ENCODE measurements at places on chromosomes 5 and 9. TPM values are rescaled to one million over a fixed set of nuclear protein-coding genes. Genes with fewer than 3 reads are reported as not detected.

DNA sequence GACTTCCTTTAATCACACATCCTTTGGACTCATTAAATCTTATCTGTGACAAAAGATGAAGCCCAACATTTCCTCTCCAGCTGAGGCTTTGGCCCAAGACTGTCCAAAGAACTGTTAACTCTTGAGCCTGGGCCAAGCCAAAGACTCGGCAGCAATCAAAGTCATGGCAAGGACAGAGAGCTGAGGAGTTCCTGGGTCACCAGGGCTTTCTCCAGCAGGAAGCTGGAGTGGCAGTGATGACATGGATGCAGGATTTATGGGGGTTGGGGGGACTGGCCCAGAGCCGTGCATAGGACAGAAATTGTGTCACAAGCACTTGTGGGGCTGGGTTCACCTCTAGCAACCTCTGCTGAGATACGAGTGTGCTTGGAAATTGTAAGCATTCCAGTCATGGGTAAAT, 440.3 kb downstream of the PLK2 start:
- DNase-seq = peak; percentile 58

DNA sequence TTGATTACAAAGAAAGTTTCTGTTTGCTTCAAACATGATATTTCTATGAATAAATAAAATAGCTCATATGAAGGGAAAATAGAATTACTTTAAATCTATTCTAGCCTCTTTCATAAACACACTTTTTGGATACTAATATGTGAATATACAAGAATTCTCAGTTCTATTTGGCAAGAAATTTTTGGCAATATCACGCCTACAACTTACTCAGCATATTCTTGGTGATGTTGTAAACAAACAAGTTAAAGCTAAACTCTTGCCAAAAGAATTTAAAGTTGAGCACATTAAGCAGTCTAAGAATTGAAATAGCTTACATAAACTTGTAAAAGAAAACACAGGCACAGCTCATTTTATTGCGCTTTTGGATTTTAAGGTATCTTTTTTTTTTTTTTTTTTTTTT, 209.8 kb downstream of the CDH12 start:
- peak; percentile 53 for DNase-seq

DNA sequence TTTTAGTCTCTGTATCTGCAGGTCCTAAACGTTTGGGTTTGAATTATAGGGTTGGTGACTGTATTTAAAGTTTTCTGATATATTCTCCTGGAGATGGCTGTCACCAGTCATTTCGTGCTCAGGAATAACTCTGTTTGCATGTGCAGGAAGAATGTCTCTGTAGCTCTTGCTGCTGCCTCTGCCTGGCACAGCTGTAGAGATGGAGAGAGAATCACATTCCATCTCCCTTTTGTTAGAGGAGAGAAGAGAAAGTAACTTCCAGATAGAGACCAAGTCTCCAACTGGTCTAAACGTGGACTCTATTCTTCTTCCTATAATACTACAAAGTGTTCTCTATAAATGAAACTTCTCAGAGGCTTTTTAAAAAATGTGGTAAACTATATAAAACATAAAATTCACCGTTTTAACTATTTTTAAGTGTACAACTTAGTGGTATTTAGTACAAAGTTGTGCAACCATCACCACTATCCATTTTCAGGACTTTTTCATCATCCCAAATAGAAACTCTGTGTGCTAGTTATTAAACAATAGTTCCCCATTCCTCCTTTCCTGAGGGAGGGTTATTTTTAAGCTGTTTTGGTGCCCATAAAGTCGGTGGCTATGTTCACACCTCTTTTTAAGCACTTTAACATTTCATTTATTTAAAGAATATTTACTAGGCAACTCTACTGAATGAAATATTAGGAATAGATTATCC, 20.7 kb upstream of the STARD4 start:
- no peak for DNase-seq

DNA sequence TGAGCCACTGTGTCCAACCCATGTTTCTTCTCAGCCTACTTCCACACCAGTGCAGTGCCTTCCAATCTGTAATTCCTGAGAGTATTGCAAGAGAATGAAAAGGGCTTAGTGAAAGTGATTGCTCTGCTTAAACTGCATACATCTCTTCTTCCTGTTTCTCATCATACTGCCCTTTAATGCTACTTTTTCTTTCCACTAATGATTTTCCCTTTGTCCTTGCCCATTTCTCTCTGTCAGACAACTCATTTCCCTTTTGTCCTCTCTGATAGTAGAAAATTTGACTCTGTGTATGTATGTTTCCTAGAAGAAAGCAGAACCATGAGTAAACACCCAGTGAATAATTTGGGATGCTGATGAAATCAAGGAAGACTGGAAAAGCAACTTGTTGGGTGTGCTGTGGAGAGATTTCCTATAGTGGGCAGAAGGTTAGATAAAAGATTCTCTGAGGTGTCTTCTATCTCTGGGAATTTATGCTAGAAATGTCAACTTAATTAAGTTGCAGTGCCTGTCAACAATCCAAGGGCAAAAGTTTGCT, 102.2 kb upstream of the CHD1 start:
- no peak for DNase-seq

DNA sequence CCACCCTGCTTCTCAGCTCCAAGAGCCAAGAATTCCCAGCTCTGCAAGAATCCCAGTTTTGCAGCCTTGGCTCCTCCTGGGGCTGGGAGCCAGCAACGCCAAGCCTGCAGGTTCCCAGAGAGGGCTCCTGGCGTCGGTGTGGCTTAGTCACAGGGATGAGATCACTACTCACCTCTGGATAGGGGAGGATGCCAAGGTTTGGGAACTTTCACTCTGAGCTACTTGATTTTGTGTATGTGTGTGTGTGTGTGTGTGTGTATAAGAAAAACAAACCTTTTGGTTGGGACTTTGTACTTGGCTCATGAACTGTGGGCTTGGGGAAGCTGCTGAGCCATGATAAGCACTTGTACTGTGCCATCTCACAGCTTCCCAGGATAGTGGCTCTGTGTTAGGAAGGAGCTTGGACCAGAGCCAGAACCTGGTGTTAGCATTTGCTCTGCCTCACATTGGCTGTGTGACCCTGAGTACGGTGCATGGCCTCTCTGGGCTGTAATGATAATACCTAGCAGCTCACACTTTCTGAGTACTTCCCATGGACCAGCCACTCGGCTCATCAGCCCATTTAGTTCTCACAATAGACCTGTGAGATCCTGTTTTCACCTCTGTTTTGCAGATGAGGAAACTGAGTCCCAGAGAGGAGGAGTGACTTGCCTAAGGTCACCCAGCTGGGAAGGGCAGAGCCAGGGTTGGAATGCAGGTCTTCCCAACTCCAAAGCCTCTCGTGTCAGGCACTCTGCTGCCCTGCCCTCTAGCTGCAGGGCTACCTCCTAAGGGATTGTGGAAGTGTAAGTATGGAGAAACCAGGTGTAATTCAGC, 41.4 kb upstream of the DAB2IP start:
- no peak for DNase-seq

GRCh38 chr9:116992865-116993264, 305.8 kb downstream of the TRIM32 start:
- peak; percentile 5 for DNase-seq

GRCh38 chr5:37994729-37995128, 154.9 kb upstream of the GDNF start:
- DNase-seq = no peak

DNA sequence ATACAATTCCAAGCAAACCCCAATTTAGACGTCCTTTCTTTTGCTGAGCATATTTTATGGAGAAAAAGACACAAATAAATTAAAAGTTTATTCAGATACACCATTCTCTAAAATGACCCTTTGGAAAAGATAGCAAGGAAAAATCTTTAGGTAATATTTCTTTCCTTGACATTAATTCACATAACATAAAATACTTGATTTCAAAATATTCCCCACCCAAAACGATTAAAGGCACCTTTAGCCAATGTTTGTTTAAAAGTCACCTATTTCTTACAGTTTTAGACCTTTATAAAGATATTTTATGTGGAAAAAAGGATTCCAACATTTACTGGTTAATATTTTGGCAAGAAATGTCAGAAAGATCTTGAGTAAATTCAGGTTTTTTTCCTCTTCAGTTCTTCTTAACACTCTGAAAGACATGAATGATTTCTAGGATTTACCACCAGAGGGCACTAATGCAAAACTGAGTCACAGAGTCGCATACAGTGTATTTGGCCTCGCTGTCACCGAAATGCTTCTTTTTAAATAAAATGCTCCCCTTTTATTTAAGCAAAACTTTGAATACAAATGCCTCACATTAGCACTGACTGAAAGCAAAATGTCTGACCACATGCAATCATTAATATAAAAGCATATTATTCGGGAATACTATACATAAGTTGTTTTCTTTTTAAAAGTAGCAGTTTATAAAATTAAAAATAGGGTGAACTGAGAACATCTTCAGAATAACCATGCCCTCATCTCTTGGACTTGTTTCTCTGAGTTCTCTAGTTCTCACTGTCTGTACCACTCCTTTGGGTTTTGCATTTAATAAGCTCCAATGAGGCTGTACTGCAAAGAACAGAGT, 122.5 kb downstream of the SLC1A3 start:
- DNase-seq = no peak

Gene IFNA21
- polyA plus RNA-seq = not detected

Gene BHMT2
- 2.0 TPM for polyA plus RNA-seq

Gene IFNK
- not detected for polyA plus RNA-seq

Gene SV2C
- 0.60 TPM for polyA plus RNA-seq
